Neural crest cell (in vitro differentiated cells): ENCODE measurements at places on chromosomes 3 and 15.

GRCh38 chr3:187684880-187685279 lies 14.7 kb upstream of the SST start:
- no peak overlapping the region for H3K27ac ChIP-seq
- no peaks in the 10 kb centered on the region for H3K36me3 ChIP-seq
- peaks cover 31% of the 10 kb centered on the region for H3K27me3 ChIP-seq
- no peaks in the 10 kb centered on the region for H3K4me1 ChIP-seq
- no peak for DNase-seq

DNA sequence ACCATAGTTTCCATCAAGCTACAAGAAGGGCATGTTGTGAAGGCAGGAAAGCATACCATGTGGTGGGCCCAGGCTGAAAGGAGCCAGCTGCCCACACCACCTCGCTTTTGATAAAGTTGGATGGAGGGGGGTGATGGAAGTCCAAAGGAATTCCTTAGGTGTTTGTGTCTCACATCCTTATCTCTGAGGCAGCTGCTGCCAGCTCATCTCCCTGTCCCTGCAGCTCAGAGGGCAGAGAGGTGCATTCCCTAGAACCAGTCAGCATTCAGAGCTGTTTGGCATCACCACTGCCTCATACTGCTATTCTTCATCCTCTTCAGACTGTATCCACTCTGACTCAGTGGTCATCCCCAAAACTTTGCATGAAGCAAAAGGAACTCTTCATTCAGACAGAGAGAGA lies 141.5 kb upstream of the BFSP2 start:
- DNase-seq, result no peak
- H3K27me3 ChIP-seq, result no peaks in the 10 kb centered on the region
- H3K4me3 ChIP-seq, result no peak overlapping the region
- no peaks in the 10 kb centered on the region for H3K36me3 ChIP-seq
- no peaks in the 10 kb centered on the region for H3K4me1 ChIP-seq
- H3K27ac ChIP-seq, result no peak overlapping the region

GRCh38 chr3:42130329-42131070 lies 39.3 kb downstream of the TRAK1 start:
- peaks cover under 1% of the 10 kb centered on the region for H3K36me3 ChIP-seq
- H3K4me1 ChIP-seq, result peaks cover 3% of the 10 kb centered on the region
- DNase-seq, result no peak
- H3K27ac ChIP-seq, result no peak overlapping the region

- H3K36me3 ChIP-seq, result no peaks in the 10 kb centered on the region
- peaks cover 31% of the 10 kb centered on the region for H3K4me1 ChIP-seq
- H3K27ac ChIP-seq, result no peak overlapping the region
- no peak overlapping the region for H3K4me3 ChIP-seq
- H3K27me3 ChIP-seq, result no peaks in the 10 kb centered on the region
- DNase-seq, result no peak
These were observed 115.4 kb upstream of the C15orf61 start for GRCh38 chr15:67405208-67406191.

DNA sequence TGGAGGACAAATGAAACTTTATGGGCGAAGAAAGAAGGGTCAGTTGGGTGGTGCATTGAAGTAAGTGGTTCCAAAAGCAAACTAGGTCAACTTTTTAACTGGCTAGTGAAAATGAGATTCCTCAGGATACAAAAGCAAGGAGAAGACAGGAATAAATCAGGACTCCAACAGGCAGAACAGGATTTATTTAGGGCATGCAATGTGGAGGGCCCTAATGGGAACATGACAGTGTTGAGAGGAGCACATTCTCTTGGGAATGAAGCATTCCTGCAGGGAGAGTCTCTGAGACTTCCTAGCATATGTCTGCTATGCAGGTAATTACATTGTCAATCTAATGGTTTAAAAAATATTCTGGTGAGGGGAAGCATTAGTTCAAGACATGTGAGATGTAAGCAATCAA lies 8.7 kb downstream of the NPAP1 start:
- no peaks in the 10 kb centered on the region for H3K4me1 ChIP-seq
- no peak overlapping the region for H3K4me3 ChIP-seq
- no peaks in the 10 kb centered on the region for H3K36me3 ChIP-seq
- no peak for DNase-seq
- no peak overlapping the region for H3K27ac ChIP-seq

DNA sequence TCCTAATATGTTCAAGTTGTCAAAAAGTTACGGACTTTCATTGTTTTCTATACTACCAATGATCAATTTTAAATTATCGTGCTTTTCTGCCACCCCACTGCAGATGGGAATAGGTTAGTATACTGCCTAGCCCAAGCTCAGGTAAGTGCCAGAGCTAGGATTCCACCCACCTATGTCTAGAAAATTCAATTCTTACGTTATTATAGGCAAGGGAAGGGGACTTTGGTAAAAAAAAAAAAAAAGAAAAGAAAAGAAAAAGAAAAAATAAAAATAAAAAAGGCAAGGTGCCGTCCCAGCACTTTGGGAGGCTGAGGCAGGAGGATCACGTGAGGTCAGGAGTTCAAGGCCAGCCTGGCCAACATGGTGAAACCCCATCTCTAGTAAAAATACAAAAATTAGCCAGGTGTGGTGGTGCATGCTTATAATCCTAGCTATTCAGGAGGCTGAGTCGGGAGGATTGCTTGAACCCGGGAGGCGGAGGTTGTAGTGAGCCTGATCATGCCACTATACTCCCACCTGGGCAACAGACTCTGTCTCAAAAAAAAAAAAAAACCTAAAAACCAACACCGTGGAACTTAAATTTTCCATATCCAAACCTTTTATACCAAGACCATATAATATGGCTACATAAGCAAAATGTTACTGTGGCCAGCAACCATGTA lies 1.3 kb downstream of the RPL22L1 start:
- H3K27me3 ChIP-seq, result no peaks in the 10 kb centered on the region
- no peak for DNase-seq
- H3K27ac ChIP-seq, result peak overlapping the region; percentile 99
- H3K4me3 ChIP-seq, result peak overlapping the region; percentile 95

DNA sequence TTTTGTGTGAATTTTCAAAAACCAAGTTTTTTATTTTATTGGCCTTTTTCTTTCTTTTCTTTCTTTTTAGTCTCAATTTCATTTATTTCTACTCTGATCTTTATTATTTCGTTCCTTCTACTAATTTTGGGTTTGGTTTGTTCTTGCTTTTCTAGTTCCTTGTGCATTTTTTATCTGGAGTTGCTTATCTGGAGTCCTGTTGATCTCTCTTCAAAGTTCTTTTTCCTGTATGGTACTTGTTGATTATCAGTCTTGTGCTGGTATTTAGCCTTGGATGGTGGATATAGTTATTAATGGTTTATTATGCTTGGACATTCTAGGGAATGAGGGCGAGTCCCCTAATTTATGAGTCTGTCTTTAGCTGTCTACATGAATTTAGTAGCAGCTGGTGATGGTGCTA lies 64.7 kb downstream of the LARS2 start:
- H3K27me3 ChIP-seq, result no peaks in the 10 kb centered on the region
- H3K36me3 ChIP-seq, result peaks cover 38% of the 10 kb centered on the region
- no peak for DNase-seq

- H3K27ac ChIP-seq, result no peak overlapping the region
- H3K4me3 ChIP-seq, result no peak overlapping the region
- no peak for DNase-seq
- H3K27me3 ChIP-seq, result no peaks in the 10 kb centered on the region
These were observed 198.9 kb downstream of the ROBO1 start for GRCh38 chr3:79568938-79569337.

GRCh38 chr3:132256989-132257388 lies 60.2 kb upstream of the ACP3 start:
- H3K27me3 ChIP-seq, result peaks cover 3% of the 10 kb centered on the region
- H3K4me3 ChIP-seq, result no peak overlapping the region
- no peak overlapping the region for H3K27ac ChIP-seq
- H3K36me3 ChIP-seq, result no peaks in the 10 kb centered on the region

- peaks cover 14% of the 10 kb centered on the region for H3K4me1 ChIP-seq
- peak overlapping the region; percentile 82 for H3K27ac ChIP-seq
- H3K36me3 ChIP-seq, result no peaks in the 10 kb centered on the region
- no peaks in the 10 kb centered on the region for H3K27me3 ChIP-seq
- H3K4me3 ChIP-seq, result peak overlapping the region; percentile 77
- peak; percentile 93 for DNase-seq
These were observed 70.0 kb upstream of the CGNL1 start for GRCh38 chr15:57306161-57306943.

DNA sequence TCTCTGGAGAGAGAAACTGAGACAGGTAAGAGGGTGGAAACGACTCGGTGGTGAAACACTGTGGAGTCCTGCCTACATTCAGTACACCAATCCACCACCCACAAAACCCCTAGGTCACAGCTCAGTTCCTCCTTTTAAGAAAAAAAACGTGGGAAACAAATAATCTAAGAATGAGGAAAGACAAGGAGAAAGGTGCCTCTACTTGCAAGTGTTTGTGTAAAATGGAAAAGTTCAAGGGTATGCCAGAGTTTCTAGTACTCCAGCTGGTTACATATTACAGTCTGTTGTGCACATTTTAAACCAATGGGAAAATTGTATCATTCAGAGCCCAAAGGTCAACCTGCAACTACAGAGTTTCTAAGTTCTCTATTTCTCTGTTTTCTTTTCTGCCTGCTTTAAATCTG lies 32.2 kb downstream of the HGD start:
- no peak overlapping the region for H3K4me3 ChIP-seq
- no peak for DNase-seq
- no peaks in the 10 kb centered on the region for H3K36me3 ChIP-seq
- no peaks in the 10 kb centered on the region for H3K27me3 ChIP-seq

- H3K4me1 ChIP-seq, result peaks cover 8% of the 10 kb centered on the region
- H3K27ac ChIP-seq, result no peak overlapping the region
- no peak overlapping the region for H3K4me3 ChIP-seq
- no peaks in the 10 kb centered on the region for H3K27me3 ChIP-seq
- no peak for DNase-seq
These were observed 49.5 kb upstream of the TPM1 start for GRCh38 chr15:62993066-62993465.

DNA sequence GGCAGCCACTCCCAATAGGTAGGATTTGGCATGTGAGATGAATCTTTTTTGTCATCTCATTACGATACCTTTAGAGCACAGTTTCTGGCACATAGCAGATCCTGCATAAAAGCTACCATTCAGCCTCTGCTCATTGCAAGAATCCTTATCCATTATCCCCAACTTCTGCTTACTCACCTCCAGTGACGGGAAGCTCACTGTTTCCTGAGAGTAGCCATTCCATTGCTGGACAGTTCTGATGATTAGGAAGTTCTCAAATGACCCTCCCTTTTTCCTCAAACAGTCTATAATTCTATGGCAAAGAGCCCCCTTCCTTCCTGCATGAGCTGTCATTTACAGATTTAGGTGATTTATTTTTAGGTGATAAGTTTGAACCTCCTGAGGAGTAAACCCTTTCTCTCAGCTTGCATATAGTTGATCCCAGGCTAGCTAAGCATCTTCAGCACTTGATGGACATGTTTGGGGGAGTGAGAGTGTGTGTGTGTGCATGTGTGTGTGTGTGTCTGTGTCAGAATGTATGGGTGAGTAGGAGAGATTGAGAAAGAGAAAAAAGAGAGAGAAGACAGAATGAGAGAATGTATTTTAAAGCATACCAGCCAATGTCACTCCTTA lies 109.7 kb downstream of the LSM3 start:
- peaks cover 45% of the 10 kb centered on the region for H3K4me1 ChIP-seq
- H3K4me3 ChIP-seq, result no peak overlapping the region
- no peak overlapping the region for H3K27ac ChIP-seq
- DNase-seq, result no peak
- H3K36me3 ChIP-seq, result no peaks in the 10 kb centered on the region

DNA sequence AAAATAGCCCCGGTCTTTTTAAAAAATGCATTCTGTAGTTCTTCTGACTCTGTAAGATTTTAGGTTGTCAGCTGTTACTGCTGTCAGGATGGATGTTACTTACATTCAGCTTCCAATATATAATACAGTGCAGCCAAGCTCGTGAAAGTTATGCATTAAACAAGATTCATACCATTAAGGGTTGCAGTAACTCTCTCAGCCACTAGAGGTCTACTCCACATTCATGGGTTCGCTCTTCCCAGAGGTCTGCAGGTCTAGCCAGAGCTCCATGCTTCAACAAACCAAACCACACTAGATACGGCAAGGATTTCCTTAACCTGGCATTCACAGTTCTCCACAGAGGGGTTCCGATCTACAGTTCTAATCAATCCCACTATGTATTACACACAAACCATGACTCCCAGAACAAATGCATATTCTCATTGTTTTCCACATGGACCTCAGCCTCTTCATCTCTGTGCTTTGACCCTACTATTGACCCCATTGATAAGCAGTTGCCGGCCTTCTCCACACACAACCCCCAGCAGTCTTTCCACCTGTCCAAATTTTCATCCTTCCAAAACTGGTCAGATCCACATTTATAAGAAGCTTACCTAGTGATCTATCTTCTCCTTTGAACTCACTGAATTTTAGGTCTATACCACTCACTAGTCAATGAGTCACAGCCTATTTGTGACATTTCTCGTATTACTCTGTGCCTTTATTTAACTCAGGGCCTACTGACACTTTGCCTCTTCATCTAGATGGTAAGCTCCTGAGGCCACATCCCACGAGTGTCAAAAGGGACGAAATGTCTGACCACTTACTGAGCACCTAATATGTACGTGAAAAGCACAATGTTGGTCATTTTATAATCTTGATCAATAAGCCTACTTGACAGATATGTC lies 33.7 kb downstream of the RORA start:
- H3K27ac ChIP-seq, result no peak overlapping the region
- no peaks in the 10 kb centered on the region for H3K36me3 ChIP-seq
- H3K4me3 ChIP-seq, result no peak overlapping the region
- no peaks in the 10 kb centered on the region for H3K27me3 ChIP-seq

DNA sequence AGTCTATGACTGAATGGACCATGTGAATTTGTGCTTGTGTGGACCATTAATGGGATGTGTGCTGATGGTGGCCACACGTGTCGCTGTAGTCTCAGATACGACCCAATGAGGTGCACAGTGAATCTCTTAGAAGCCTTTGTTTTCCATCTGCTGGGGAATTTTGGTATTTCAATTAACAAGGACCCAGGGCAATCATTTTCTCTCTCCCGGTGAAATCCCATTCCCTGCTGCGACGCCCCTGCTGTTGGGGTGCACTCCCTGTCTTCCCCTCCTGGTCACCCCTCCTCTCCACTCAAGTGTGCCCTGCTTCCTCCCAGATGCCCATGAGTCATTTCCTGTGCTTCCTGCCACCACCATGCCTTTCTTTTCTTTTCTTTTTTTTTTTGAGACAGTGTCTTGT lies 32.7 kb downstream of the EBLN2 start:
- no peaks in the 10 kb centered on the region for H3K36me3 ChIP-seq
- H3K4me1 ChIP-seq, result peaks cover 19% of the 10 kb centered on the region
- peak overlapping the region; percentile 89 for H3K27ac ChIP-seq
- H3K4me3 ChIP-seq, result no peak overlapping the region
- no peak for DNase-seq
- H3K27me3 ChIP-seq, result peaks cover 4% of the 10 kb centered on the region

GRCh38 chr15:58331913-58332675 lies 99.7 kb upstream of the LIPC start:
- DNase-seq, result peak; percentile 50
- H3K36me3 ChIP-seq, result peaks cover under 1% of the 10 kb centered on the region
- H3K27ac ChIP-seq, result peak overlapping the region; percentile 99
- no peaks in the 10 kb centered on the region for H3K27me3 ChIP-seq
- peaks cover 37% of the 10 kb centered on the region for H3K4me1 ChIP-seq

GRCh38 chr3:56976651-56977560 lies 83.6 kb upstream of the SPATA12 start:
- DNase-seq, result no peak
- H3K27ac ChIP-seq, result no peak overlapping the region
- peaks cover 12% of the 10 kb centered on the region for H3K4me1 ChIP-seq
- no peak overlapping the region for H3K4me3 ChIP-seq
